ENCODE measurements at places on chromosomes 12 and 14.
A peak's percentile ranks its signal among the peaks of the same experiment; 100 is the strongest.

GRCh38 chr12:63302269-63302940, 151.4 kb upstream of the AVPR1A start:
- H3K4me1 ChIP-seq = no peaks in the 10 kb centered on the region
- H3K36me3 ChIP-seq = no peaks in the 10 kb centered on the region
- H3K27ac ChIP-seq = no peak overlapping the region
- H3K27me3 ChIP-seq = no peaks in the 10 kb centered on the region
- H3K4me3 ChIP-seq = no peak overlapping the region
- DNase-seq = no peak

- no peaks in the 10 kb centered on the region for H3K36me3 ChIP-seq
- no peak for DNase-seq
- H3K4me1 ChIP-seq = no peaks in the 10 kb centered on the region
- H3K4me3 ChIP-seq = no peak overlapping the region
- no peak overlapping the region for H3K27ac ChIP-seq
These were observed 36.0 kb upstream of the SNX6 start for GRCh38 chr14:34665785-34666435.

- no peak overlapping the region for H3K4me3 ChIP-seq
- DNase-seq = no peak
- H3K27me3 ChIP-seq = no peaks in the 10 kb centered on the region
- peaks cover 12% of the 10 kb centered on the region for H3K4me1 ChIP-seq
These were observed 9.1 kb downstream of the NCOR2 start for GRCh38 chr12:124558313-124558712.

DNA sequence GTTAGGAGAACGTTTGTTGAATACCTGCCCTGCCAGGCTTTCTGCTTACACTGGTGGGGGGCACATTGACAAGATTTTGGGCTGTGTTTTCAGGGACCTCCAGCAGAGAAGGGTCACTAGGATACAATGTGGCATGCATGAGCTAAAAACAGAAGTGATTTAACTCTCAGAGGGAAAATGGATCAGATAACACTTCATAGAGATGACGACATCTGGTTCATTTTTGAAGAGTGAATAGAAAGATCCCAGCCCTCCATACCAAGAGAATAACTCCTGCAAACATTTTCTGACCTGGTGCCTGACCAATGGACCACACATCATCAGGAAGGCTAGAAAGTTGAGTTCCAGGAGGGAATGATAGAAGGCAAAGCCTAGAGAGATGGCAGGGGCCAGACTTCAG, 33.7 kb downstream of the CKB start:
- H3K4me1 ChIP-seq = no peaks in the 10 kb centered on the region
- H3K4me3 ChIP-seq = no peak overlapping the region
- DNase-seq = no peak
- no peaks in the 10 kb centered on the region for H3K27me3 ChIP-seq
- H3K27ac ChIP-seq = no peak overlapping the region

DNA sequence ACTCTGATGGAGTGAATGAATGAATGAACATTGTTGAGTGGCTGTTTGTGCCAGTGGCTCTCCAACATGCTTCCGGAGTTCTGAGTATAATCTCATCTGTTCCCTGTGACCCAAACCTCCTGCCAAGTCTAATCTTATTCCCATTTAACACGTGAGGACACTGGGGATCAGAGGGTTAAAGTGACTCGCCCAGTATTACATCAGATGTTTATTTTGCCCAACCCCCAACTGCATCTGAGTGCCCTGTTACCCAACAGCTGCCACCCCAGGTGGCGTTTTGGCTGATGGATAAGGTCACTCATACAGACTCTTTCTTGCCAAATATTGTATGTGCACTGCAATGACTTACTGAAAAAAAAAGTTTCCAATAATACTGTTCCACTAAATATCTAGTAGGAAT, 210.9 kb downstream of the EXOC5 start:
- H3K27ac ChIP-seq = peak overlapping the region; percentile 14
- no peaks in the 10 kb centered on the region for H3K36me3 ChIP-seq
- no peak overlapping the region for H3K4me3 ChIP-seq
- H3K4me1 ChIP-seq = peaks cover 5% of the 10 kb centered on the region

DNA sequence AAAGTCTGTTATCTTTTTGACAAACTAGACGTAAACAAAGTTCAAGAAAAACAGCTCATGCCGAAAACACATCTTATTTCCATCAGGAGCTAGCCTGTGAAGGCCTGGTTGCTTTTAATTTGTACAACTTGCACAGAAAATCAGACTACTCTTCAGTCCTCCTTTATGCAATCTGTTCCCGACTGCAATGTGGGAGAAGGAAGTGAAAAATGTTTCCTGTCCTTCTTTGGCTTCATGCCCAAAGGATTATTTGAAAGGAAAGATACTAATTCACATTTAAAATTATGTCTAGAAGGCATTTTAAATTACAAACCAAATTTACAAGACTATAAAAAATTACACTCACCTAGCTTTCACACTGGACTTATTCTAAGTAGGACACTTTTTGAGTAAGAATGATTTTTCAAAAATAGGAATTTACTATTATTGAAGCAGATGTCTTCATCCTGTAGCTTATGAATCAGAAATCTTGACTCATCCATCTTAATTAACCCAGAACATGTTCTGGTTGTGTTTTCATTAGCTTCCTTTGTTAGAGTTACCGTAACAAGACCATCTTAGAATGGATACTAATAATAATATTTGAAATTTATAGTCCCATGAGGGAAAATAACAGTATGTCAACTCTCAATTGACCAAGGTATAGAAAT, 272.6 kb downstream of the PRKD1 start:
- H3K27me3 ChIP-seq = no peaks in the 10 kb centered on the region
- no peak for DNase-seq
- no peaks in the 10 kb centered on the region for H3K4me1 ChIP-seq
- H3K27ac ChIP-seq = no peak overlapping the region

DNA sequence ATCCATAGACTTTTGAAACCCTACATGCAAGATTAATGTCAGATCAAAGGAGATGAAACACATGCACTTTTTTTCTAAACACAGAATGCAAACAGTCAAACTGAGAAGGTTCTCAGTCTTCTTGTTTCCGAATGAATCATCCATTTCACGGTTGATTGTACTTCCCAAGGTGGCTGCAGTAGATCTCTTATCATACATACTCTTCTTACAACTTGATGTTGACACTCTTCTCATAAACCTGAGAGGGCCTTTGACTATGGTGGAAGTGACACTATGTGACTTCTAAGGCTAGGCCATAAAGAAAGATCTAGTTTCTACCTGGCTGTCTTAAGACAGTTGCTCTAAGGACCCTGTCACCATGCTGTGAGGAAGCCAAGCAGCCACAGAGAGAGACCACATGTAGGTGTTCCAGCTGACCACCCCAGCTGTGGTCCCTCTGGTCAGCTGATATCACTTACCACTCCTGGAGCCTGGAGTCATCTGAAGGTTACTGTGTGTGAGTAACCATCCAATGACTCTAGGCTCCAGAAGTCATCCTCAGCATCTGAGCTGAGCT, 67.2 kb upstream of the HMGA2 start:
- no peaks in the 10 kb centered on the region for H3K36me3 ChIP-seq
- no peak overlapping the region for H3K4me3 ChIP-seq
- DNase-seq = no peak
- H3K27ac ChIP-seq = no peak overlapping the region
- no peaks in the 10 kb centered on the region for H3K4me1 ChIP-seq

- no peak overlapping the region for H3K4me3 ChIP-seq
- no peak overlapping the region for H3K27ac ChIP-seq
- DNase-seq = no peak
- H3K36me3 ChIP-seq = no peaks in the 10 kb centered on the region
These were observed 317.4 kb upstream of the DDHD1 start for GRCh38 chr14:53470351-53471043.

DNA sequence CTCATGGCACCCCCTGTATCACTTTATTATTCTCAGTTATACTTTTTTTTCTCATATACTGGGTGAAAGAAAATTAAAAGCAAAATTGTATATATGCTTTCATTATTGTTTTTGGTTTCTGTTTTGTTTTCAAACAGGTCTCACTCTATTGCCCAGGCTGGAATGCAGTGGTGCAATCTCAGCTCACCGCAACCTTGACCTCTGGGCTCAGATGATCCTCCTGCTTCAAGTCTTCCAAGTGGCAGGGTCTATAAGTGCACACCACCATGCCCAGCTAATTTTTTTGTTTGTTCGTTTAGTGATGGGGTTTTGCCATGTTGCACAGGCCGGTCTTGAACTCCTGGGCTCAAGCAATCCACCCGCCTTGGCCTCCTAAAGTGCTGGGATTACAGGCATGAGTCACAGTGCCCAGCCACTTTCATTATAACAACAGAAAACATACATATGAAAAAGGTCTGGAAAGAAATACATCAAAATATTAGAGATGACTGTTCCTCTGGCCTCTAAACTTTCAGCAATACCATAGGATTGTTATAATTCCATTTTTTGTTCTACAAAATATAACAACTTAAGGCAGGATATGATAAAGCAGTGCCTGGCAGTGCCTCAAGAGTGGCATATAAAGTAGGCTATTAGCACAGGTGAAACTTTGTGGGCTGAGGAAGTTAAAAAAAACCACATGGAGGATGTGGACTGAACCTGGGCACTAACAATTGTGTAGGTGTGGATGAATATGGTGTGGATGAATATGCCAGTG, 5.8 kb upstream of the NTN4 start:
- H3K4me1 ChIP-seq = peaks cover 2% of the 10 kb centered on the region
- no peaks in the 10 kb centered on the region for H3K27me3 ChIP-seq
- H3K27ac ChIP-seq = no peak overlapping the region

- H3K36me3 ChIP-seq = no peaks in the 10 kb centered on the region
- peaks cover 2% of the 10 kb centered on the region for H3K27me3 ChIP-seq
- H3K4me1 ChIP-seq = no peaks in the 10 kb centered on the region
These were observed 87.9 kb upstream of the HSPB8 start for GRCh38 chr12:119090865-119091264.

GRCh38 chr12:83843541-83843940, 1069.1 kb downstream of the SLC6A15 start:
- H3K27ac ChIP-seq = no peak overlapping the region
- H3K27me3 ChIP-seq = no peaks in the 10 kb centered on the region
- no peak overlapping the region for H3K4me3 ChIP-seq
- H3K4me1 ChIP-seq = no peaks in the 10 kb centered on the region
- no peaks in the 10 kb centered on the region for H3K36me3 ChIP-seq
- DNase-seq = no peak

DNA sequence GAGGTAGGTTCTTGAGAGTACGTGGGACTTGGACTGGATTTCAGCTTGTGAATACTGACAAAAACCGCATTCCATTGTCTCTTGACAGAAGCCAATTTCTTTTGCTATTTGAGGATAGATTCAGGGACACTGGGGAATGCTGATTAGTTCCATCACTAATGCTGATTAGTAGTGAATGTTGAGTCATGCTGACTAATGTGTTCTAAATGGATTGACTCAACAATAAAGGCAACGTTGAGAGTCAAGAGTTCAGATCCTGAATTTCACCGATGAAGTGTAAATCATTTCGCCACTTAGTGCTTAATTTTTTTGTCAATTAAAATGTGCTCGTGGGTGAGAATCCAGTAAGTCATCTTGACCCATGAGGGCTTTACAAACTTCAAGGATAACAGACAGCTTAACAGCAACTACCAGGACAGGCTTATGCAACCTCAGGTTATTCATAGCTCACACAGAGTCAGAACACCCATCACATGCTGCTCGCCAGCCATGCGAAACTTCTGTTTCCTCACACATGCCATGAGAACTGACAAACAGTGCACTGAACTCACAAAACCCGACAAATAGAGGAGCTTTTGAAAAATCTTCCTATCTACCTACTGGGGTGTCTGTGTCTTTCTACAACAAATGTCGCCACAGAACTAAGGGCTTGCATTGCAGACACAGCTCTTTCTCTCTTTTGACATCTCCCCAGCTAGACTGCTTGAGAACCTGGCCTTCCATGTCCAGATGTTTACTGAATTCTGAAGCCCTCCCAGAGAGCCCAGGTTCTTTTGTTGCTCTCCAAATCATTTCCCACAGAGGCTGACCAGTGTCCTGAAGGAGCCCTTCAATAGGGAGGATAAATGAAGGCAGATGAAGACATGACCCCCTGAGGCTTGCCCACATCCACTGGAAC, 316.4 kb downstream of the ZFP36L1 start:
- no peaks in the 10 kb centered on the region for H3K36me3 ChIP-seq
- H3K4me1 ChIP-seq = peaks cover 24% of the 10 kb centered on the region
- H3K27ac ChIP-seq = peak overlapping the region; percentile 62

DNA sequence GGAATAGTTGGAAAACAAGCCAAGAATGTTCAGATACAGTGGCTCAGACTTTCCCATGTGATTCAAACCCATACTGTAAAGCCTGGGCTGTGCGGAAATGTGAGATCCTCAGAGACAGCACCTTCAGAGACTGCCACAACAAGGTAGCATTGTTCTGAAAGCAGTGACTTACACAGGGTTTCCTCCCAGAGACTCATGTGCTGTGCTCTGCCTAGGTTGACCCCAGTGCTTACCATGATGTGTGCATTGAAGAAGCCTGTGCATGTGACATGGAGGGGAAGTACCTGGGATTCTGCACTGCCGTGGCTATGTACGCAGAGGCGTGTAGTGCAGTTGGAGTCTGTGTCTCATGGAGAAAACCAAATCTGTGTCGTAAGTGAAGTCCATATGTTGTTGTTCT, 219.4 kb downstream of the LRRK2 start:
- H3K27me3 ChIP-seq = peaks cover 4% of the 10 kb centered on the region
- no peak for DNase-seq
- H3K4me3 ChIP-seq = no peak overlapping the region
- no peaks in the 10 kb centered on the region for H3K4me1 ChIP-seq
- no peak overlapping the region for H3K27ac ChIP-seq

DNA sequence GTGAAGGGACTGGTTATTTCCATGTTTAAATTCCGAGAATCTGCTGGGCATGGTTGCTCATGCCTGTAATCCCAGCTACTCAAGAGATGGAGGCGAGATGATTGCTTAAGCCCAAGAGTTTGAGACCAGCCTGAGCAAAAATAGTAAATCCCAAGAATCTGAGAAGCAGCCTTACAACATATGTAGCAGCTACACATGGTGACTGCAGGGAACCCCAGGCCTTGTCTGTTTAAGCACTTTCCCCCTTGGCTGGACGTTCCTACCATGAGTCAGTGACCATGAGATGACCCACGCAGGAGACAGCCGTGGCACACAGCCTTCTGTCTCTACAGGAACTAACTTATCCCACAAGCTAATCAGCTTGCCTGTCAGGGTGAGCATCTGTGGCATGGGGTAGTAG, 5.5 kb upstream of the SLC24A4 start:
- no peaks in the 10 kb centered on the region for H3K4me1 ChIP-seq
- peaks cover 3% of the 10 kb centered on the region for H3K27me3 ChIP-seq
- no peak for DNase-seq
- no peak overlapping the region for H3K4me3 ChIP-seq

DNA sequence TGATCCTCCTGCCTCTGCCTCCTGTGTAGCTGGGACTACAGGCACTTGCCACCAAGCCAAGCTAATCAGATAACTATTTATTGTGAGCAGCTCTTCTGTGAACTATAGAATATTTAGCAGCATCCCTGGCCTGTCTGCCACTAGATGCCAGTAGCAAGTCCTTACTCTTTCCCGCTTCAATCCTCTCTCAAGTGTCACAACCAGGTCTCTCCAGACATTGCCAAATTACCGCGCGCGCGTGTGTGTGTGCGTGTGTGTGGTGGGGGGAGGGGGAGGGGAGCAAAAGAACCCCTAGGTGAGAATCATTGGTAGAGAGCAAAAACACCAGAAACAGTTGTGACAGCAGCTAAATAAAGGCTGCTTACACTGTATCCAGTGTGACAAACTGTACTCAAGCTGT, 49.9 kb downstream of the PPP2R5E start:
- no peaks in the 10 kb centered on the region for H3K27me3 ChIP-seq
- H3K4me1 ChIP-seq = no peaks in the 10 kb centered on the region

All from liver (tissue), 10 donors.